ENCODE measurements at places on chromosomes 5 and 9.
A peak's percentile ranks its signal among the peaks of the same experiment; 100 is the strongest.

- DNase-seq, result no peak
Observed at GRCh38 chr9:89969156-89969675, 364.4 kb downstream of the GADD45G start.

GRCh38 chr9:113941526-113941925 lies 65.4 kb downstream of the ZNF618 start:
- DNase-seq, result no peak

DNA sequence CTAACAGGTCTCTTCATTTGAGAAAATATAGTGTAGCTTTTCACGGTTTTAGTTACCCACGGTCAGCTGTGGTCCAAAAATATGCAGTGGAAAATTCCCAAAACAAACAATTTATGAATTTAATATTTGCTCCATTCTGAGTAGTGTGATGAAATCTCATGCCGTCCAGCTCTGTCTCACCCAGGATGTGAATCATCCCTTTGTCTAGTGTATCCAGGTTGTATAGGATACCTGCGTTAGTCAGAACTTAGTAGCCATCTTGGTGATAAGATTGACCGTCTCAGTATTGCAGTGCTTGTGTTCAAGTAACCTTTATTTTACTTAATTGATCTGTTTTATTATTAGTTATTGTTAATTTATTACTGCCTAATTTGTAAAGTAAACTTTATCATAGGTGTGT lies 41.1 kb downstream of the NDUFS4 start:
- DNase-seq, result no peak

DNA sequence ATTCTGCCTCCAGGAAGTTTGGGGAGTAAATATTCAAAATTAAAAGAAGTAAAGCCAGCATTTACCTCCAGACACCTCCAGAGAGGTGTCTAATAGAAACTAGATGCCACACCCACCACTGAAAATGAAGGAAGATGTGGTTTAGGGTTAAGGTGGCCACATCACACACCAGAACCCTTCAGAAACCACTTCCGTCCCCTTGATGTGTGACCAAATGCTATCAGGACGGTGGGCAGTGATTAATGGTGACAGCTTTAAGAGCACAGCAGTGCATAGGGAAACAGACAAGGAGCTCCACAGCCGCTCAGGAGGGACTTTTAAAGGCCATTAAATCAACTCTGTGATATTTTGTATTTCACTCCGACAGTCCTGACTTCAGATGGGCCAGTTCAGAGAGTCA lies 295.2 kb downstream of the BRINP1 start:
- peak; percentile 0 for DNase-seq

DNA sequence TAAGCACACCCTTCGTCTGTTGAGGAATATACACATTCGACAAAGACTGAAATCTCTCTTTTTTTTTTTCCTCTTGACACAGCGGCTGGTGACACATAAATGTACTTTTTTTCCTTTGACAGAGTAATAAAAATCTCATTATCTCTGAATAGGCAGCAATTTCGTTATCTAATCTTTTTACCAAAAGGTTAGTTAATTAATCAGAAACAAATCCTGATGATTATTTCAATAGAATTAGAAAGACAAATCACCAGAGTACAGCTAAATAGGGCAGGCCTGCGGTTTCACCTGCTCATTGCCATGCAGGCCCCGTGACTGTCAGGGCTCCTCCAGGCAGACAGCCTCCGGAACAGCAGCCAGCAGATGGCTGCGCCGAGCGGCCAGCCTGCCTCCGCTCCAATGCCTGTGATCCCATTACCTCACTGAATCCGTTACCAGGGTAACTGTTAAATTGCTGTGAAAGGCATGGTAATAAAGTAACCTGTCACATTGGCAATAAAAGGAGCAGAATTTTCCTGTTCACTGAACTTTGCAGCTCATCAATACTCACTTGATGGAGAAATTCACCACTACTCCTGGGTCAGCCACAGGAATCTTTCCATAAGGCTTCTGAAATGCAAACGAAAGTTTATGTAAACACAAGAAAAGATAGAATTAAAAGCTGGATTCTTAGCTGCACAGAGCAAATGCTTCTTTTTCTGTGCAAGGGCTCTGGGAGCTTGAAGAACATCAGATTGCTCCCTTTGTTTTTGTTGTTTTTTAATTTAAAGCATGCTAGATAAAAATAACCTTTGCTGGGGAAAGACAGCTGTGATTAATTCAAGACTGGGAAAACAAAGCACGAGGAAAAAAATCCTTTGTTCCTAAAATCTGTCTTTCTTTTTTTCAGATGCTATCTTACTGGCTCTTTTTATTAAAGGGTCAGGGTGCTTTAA lies 666.4 kb upstream of the ZNF608 start:
- no peak for DNase-seq

GRCh38 chr5:38782180-38782835 lies 63.5 kb upstream of the OSMR start:
- no peak for DNase-seq

DNA sequence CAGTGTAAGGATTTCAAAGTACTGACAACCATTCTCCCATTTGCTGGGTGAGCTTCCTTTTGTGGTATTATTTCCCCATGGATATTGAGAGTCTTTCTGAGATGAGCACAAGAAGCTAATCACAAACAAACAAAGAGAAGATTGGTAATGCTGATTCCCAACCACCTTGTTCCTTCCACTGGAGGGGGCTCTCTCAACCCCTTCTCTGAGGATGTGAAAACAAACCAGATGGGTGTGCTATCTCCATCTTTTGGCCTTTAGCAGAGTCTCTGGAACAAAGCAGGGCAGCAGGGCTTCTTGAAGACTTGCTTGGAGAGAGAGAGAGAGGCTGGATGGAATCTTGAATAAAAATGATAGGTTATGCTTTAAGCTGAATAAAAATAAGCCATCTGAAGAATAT lies 576.7 kb upstream of the ZNF462 start:
- peak; percentile 14 for DNase-seq

DNA sequence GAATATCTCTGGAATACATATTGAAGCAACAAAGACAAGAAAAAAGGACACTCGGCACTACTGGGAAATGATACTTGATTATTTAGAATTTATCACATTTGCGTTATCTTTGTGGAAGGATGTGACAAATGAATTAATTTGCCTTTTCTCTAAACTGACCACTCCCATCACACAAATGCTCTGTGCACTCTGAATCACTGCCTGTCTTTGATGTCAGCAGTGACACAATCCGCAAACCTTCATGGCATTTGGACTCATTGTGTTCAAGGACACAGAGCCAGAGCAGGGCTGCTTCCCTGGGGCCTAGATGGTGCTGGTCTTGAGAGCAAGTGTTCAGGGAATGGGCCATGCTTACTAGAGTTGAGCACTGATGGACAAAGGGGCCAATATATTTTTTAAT lies 4.9 kb upstream of the KIF4B start:
- DNase-seq, result no peak

- no peak for DNase-seq
Observed at GRCh38 chr5:137560420-137560819, 61.3 kb upstream of the SPOCK1 start.

DNA sequence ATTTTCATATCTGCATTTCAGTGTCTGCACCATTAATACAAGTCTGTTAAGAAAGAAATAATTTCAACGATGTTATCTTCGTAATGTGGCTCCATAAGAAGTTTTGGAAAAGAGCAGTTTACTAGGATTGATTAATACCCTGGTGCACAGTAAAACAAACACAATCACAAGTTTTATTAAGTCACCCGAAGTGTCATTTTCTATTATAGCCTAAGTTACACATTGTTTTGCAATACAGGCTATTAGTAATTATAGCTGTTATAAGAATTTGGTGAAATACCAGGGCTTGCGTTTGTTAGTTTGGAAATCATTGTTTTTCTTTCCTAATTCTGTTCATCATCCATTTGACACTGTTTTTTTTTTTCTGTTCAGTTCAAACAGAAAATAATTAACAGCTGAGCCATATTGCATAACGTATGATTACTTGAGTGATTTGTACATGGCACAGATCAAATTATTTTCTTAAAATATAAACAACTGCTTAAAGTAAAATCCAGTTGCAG lies 30.6 kb downstream of the LVRN start:
- DNase-seq, result no peak

DNA sequence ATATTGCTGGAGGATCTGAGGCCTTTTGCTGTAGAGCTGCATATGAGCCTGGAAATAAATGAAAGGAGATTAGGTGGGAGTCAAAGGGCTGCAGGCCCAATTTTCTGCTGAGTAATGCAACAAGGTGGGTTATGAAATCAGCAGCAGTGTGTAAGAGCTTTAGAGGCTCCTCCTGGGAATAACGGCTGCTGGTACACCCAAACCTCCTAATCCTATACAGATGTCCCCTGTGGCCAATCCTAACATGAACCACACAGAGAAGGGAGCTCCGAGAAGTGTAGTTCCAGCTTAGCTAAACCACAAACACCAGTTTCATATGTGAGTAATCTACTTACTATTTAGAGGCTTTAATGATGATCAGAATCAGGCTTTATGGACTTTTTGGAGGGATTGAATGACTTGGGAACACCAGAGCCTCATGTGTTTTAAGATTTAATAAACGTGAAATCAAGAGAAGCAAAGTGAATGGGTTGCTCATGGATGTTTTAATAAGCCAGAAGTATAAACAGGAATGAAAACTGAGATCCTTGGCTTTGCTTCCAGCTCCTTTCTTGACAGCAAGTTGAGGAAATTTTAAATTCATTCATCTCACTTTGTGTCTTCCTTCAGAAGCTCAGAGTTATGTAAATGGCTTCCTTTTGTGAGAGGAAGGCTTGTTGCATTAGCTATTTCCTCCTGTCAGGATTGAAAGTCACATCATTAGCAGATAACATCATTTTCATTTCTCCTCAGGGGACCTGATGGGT lies 437.5 kb downstream of the TMEM232 start:
- peak; percentile 97 for DNase-seq

GRCh38 chr9:112933696-112934095 lies 43.0 kb upstream of the SLC46A2 start:
- DNase-seq, result no peak
